ENCODE measurements at places on chromosomes 16 and 17.

DNA sequence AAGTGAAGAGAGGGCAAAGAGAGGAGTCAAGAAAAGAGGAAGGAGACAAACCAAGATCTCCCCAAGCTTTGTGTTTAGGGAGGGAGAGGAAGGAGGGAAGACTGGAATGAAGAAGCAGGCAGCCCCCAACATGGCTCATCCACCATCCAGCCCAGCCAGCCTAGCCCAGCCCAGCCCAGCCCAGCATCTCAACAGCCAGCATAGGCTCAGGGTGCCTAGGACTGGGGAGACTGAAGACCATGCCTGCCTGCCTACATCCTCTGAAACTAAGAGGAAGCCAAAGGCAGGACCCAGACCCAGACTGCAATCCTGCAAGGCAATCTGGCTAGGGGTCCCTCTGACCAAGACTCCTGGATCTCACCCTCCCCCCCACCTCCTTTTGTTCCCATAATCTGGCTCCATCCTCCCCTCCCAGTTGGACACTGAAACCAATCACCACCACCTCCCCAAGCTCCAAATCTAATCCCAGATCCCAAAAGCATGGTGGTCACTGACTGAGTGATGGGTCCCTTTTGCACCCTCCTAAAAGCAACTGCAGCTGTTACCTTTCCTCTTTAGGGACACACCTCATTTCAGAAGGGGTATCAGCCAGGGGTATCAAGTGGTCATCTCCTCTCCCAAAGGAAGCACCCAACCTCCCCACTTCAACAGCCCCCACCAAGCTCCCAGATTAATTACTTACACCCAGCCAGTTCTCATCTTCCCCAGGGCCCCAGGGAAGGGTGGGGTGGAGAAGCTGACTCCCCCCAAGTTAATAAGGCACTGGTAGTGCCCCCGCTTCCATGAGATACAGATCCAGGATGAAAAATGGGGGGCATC, 1.2 kb downstream of the HDAC5 start:
- DNase-seq, result no peak

- no peak for DNase-seq
These were observed 48.3 kb upstream of the C17orf78 start for GRCh38 chr17:37327341-37328090.

- no peak for DNase-seq
These were observed 142.8 kb downstream of the PRKCA start for GRCh38 chr17:66445229-66445628.

DNA sequence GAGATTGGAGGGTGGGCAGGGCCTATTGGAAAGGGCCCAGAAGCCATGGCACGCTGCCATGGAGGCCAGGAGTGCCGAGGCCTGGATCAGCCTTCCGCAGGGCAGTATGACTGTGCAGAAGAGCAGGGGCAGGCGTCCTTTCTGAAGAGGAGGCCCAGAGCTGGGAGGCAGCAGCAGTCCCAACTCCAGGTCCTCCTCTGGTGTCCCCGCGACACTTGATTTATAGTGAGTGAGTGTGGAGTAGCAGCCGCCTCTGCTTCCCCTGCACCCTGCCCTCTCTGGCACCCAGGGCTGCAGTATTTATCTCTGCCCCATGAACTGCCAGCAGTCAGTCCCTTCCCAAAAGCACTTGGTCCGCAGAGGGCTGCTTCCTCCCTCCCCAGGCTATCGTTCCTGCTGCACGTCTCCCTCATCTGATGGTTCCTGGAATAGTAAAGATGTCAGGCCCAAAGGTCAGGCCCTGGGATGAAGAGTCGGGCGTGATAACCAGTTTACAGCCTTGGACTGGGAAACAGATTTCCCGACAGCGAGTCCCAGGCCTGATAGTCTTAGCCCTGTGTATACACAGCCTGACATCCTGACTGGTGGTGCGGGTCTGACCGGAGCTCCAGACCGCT, 32.9 kb downstream of the PGS1 start:
- DNase-seq, result no peak

GRCh38 chr17:71237903-71238538, 882.8 kb upstream of the SOX9 start:
- DNase-seq, result no peak

DNA sequence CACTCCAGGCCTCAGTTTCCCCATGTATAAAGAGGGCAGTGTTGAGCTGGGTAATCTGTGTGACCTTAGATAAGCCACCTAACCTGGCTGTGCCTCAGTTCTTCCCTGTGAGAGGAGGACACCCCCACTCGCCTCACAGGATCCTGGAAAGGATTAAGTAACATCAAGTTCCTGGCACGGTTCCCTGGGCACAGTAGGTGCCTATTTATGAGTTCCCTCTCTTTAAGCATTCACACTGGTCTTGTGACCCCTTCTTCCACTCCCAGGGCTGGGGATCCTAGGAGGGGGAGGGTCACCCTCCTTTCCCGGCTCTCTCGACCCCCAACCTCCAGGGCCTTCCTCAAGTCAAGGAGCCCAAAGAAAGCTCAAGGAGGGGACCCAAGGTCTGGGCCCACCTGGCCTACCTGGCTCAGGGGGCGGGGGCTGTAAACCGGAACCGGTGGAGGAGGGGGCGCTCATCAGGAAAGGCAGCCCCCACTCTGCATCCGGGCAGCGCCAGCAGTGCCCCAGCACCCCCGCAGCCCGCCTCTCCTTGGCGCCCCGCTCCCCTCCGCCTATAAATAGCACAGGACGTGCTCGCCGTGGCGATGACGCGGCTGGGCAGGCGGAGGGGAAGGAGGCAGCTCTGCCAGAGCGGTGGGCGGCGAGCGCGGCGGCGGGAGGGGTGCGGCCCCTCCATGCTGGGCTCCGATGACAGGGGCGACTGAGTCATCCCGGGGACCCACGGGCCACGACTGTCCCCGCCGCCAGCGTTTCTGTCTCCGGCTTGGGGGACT, 9.4 kb downstream of the RPL19 start:
- DNase-seq, result peak; percentile 55

- no peak for DNase-seq
These were observed 40.7 kb upstream of the ZKSCAN2 start for GRCh38 chr16:25298165-25298872.

- DNase-seq, result no peak
These were observed 61.9 kb downstream of the MGAT5B start for GRCh38 chr17:76930107-76930506.

GRCh38 chr17:49578414-49578813, 2.7 kb downstream of the NXPH3 start:
- no peak for DNase-seq

DNA sequence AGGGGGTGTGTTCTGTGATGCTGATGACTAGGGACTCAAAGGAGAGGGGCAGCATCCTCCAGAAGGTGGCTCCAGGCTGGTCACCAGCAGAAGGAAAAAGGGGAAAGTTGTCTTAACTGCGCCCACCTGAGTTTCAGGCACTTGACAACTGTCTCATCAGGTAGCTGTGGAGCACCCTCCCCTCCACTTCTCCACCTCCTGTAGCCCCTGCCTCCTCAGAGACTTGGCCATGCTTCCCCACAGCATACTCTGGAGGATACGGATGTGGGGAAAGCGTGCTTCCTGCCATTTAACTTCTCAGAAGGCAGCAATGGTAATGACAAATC, 17.9 kb downstream of the CFAP20 start:
- no peak for DNase-seq

- no peak for DNase-seq
These were observed 25.0 kb downstream of the TAC4 start for GRCh38 chr17:49822829-49823228.

DNA sequence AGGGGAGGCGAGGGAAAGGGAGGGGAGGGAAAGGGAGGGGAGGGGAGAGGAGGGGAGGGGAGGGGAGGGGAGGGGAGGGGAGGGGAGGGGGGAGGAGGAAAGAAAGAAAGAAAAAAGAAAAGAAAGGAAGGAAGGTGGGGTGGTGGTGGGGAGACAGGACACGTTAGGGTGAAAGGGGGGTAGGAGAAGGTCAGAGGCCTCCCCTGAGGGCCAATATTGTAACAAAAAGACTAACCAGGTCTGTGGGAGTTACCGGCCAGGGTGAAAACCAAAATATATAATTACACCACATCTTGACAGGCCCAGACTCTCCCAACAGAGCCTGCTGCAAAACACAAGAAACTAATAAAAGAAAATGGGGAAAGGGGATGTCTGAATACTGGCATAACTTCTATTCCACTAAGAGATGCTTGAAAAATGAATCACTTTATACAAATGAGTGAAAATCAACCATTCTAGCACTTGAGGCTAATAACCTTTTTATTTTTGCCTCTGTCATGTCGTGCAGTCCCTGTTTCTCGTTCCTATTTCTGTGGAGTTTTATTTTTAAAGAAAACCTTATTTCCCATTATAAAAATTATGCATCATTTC, 10.0 kb downstream of the WDR45B start:
- no peak for DNase-seq

GRCh38 chr16:75306099-75306762, 54.8 kb upstream of the BCAR1 start:
- DNase-seq, result no peak

DNA sequence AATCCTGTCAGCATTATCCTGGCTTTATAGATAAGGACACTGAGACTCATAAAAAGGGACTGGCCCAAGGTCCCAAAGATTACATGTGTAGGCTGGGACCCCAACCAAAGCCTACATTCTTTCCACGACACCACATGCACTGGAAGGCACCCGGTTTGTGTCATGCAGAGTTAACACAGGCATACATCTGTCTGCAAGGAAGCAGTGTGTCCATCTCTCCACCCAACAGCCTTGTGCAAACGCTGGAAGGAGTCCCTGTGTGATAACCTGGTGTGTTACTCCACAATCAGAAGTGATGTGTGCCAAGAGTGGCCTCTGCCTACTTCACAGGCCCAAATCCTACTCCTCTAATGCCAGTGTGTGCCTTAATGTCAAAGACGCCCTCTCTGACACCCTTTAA, 139.8 kb downstream of the PARN start:
- DNase-seq, result no peak

DNA sequence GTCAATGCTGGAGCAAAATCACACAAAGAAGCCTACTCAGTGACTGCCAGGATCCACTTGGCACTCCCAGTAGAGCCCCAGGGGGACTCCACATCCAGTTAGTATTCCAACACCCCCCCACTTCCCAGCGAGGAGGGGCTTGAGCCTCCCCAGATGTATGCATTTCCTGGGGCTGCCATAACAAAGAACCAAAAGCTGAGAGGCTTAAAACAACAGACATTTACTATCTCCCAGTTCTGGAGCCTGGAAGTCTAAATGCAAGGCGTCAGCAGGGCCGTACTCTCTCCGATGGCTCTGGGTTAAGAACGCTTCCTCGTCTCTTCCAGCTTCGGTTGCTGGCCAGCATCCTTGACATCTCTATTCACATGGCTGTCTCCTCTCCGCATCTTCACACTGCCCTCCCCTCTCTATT, 23.0 kb upstream of the GNA13 start:
- DNase-seq, result no peak

- DNase-seq, result no peak
These were observed 26.4 kb downstream of the ARHGAP17 start for GRCh38 chr16:24988593-24989338.

GRCh38 chr17:1168533-1169220, 11.1 kb downstream of the ABR start:
- no peak for DNase-seq

- DNase-seq, result no peak
These were observed 5.5 kb upstream of the GCSH start for GRCh38 chr16:81101702-81102101.

GRCh38 chr16:10895053-10895946, 18.3 kb downstream of the CIITA start:
- no peak for DNase-seq

DNA sequence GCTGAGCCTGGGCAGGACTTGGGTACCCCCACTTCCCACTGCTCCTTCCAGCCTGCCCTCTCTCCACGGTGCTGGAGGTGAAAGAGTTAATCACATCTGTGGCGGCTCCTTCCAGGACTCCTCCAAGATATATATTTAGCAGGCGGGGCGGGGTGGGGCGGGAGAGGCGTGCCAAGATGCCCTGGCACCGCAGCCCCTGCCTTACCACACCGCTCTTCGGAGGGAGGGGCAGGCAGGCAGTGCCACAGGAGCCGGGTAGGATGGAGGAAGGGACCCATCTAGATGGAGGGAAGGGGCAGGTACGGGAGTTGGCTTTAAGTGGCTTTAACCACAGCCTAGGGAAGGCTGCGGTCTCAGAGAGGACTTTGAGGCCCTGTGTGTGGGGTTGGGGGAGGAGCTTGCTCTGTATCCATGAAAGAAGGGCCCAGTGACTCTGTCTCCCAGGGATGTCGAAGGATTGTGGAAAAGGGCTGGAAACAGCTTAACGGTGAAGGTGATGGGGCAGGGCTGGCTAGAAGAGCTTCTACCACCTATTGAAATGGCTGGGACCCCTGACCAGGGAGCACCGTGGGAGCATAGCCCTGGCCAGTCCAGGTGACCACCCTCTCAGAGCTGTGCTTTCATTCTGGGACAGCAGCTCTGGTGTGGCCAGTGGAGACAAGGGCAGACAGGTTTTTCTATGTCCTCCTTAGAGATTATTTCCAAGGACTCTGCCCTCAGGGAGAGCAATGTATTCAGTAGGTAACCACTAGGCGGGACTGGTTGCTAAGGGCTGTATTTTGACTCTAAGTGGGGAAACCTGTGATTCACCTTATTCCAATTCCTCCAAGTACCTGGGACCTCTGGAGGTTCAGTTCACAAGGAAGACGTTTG, 13.0 kb downstream of the GPR142 start:
- no peak for DNase-seq

GRCh38 chr17:81309140-81309858, 14.2 kb upstream of the SLC38A10 start:
- DNase-seq, result no peak

GRCh38 chr17:4851084-4851483, 17.9 kb downstream of the MINK1 start:
- DNase-seq, result no peak

DNA sequence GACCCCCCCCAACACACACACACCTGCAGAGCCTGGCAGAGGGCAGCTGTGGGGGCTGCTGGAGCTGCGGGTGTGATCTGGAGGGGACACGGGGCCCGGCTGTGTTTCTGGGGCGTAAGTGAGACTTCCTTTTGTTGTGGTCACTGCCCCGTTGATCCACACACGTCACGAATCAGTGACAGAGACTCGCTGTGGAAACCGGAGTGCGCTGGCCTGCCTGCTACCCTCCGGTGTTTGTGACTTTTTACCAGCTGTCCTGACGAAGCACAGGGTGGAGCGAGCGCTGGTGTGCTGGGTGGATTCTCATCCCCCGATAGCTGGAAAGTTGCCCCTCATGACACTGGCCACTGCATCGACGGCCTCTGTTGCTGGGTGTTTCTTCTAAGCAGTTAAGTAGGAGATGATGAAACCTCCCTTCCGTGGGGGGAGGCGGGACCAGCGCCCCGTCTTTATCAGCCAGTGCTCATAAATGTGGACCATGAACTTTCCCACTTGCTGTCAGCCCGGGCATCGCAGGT, 2.3 kb downstream of the METRNL start:
- no peak for DNase-seq

DNA sequence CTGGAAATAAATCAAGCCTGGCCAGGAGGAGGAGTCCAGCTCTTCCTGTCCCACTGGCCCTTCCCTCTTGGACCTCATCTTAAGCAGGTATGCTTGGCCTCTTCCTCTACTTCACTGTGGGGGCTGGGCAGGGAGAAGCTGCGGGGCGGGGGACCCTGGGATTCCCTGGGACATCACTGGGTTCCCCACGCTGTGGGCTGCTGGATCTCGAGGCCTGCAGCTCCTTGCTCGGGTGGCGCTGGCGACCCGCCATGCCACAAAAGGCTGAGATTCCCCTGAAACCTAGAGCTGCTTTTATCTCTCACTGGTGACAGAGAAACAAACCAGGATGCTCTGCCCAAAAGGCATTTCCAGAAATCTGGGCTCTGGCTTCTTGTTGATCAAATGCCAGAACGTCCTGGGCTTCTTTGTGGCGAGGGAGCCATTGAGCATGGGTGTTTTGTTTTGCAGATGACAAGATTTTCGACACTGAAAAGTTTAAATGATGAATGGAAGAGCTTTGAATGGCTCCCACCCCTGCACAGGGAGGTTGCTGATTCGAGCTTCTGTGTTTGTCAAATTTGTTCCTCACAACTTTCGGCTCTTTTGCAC, 8.6 kb upstream of the PGS1 start:
- DNase-seq, result no peak
